ENCODE measurements at places on chromosomes 3 and 15.

- DNase-seq = no peak
Measured at GRCh38 chr3:189833996-189834395, 202.8 kb downstream of the TP63 start.

DNA sequence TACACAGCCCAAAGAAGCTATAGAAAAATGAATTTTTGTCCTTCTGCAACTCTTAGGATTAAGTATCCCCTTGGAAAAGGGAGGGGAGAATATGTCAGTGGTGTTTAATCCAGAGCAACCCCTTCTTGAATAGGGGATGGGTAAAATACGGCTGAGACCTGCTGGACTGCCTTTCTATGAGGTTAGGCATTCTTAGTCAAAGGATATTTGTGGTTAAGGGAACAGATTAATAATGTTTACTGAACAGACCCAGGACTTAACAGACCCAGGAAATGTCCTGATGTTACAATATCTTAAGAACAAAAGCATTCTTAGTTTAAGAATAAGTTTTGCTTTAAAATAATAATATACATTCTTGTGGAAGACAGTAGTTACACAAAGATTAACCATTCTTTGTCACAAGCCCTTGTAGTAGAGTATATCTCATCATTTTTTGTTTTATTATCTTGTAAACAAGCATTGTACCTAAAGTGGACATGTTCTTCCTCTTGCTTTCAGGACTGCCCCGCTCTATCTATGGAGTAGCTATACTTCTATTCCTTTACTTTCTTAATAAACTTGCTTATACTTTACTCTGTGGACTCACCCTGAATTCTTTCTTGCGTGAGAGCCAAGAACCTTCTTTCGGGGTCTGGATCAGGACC is 43.8 kb upstream of the B3GALNT1 start:
- no peak for DNase-seq

DNA sequence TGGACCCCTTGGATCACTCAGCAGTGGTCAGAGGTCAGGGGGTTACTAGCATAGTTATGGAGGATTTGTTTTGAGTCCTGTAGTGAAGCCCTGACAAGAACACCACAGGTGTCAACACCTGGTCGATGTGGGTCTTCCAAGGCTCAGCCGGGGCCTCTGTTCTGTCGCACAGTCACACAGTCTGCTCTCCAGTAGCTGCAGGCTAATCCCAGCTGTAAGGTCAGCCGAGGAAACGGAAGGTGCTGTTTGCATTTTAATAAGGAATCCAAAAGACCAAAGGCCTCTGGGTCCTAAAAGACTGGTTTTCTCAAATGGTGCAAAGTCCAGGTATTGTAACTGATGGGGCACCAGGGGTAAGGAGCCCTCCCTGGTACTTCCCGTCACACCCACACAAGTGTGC is 71.7 kb downstream of the RPLP1 start:
- DNase-seq = peak; percentile 34

DNA sequence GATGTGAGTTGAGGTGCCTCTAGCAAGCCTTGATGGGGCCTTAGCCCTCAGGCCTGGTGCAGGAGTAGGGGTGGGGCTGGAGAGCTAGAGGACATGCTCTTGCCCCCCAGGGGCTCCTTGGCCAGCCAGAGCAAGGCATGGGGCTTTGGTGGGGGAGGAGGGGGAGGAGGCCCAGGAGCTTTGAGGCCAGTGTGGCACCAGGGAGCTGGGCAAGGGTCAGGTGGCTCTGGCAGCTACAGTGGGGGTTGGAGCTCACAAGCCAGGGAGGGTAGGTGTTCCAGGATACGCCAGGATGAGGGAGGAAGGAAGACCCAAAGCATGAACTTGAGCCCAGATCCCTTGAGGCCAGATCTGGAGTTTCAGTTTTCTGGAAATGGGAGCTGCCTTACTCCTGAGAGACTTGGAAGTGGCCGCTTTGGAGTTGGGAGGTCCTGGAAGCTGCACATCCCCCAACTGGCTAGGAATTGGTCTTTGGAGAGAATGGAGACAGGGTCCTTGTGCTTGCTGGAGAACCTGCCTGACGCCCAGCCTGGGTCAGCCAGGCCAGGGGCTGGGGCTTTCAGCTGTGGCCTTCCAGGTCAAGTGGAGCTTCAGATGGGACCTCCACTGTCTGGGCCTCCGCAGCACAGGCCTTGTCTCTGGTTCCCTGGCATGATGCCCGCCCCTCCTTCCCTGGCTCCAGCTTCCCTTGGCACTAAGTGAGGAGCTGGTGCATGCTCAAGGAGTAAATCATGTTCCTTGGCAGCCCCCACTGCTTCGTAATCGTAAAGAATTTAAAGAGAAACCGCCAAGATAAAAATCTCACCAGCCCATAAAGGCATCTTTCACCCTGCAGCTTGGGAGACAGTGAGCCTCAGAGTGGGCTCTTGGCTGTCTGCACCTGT is 8.7 kb downstream of the SEMA3F start:
- no peak for DNase-seq

GRCh38 chr3:190076136-190076535 is 44.6 kb downstream of the P3H2 start:
- DNase-seq = no peak

GRCh38 chr15:33636234-33636633 is 325.5 kb downstream of the RYR3 start:
- DNase-seq = no peak

DNA sequence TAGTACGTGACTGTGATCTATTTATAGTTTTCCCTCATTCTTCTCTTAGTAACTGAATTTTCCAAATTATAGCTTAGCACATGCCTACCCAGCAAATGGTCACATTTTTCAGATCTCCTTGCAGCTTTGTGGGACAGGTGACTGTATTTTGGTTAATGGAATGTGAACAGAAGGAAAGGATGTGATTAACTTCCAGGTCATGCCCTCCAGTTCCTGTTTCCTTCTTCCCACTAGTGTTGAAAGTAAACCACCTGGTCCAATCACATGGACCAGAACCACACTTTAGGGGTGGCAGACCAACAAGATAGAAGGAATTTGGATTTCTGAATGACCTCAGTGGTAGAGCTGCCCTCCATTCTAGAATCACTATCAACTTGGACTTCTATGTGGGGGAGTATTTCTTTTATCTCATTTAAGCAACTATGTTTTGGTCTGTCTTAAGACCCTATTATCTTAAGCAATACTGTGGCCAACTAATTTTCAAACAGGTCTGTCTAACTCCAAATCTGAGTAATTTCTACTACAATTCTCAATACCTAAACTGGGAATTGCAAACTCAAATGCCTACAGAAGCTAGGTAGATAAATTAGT is 76.0 kb upstream of the TSC22D2 start:
- no peak for DNase-seq

GRCh38 chr3:188267790-188268335 is 113.9 kb downstream of the LPP start:
- DNase-seq = no peak

DNA sequence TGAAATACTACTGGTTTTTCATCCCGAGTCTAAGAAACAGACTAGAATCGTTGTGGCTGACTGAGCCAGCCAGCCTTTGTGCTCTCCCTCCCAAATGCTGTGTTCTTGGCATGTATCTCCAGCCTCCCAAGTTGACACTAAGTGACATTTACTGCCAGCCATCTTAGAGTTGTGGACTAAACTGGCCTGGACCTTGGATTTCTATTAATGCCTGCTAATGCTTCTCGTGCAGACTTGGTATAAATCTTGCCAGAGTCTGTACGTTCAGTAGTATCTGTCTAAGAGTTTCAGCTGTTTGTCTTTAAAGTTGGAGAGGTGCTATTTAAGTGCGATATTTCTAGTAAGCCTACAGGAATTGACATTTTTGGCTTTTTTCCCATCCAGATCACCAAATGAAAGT is 166.6 kb upstream of the BHLHE40 start:
- DNase-seq = no peak

- no peak for DNase-seq
Measured at GRCh38 chr3:76986876-76987474, 52.9 kb upstream of the ROBO2 start.

GRCh38 chr3:126107957-126108675 is 24.2 kb upstream of the SLC41A3 start:
- no peak for DNase-seq

DNA sequence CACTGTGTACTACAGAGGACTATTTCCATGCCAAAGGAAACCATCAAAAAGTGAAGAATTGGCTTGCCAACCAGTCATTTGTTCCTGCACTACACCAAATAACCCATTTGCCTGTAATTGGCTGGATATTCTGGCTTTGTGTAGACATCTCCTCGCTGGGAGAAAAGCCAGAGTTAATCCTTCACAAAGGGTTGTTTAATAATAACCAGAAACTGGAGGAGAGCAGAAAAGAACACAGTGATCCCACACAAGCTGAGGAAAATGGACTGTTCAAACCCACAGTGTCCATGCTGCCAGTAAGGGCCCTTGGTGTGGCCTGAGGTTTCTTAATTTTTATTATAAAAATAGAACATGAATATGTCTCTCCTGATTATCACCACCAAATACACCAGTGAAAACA is 294.0 kb downstream of the RORA start:
- no peak for DNase-seq

GRCh38 chr3:50687916-50688315 is 13.2 kb downstream of the DOCK3 start:
- no peak for DNase-seq
